A673 (cell line): ENCODE measurements at places on chromosomes 16 and 17. TPM values are rescaled to one million over a fixed set of nuclear protein-coding genes. Genes with fewer than 3 reads are reported as not detected.

DPEP3 gene
- total RNA-seq: not detected in 2 replicates

TVP23A gene
- not detected in 2 replicates for total RNA-seq

PLEKHH3 gene
- total RNA-seq: 11.9 and 16.8 TPM in 2 replicates

SPATA32 gene
- 0.22 TPM in 1 of 2 replicates, not detected in the other for total RNA-seq

ABCA9 gene
- total RNA-seq: 1.4 and 2.1 TPM in 2 replicates

TBC1D3C gene
- total RNA-seq: not detected in 2 replicates

B4GALNT2 gene
- total RNA-seq: not detected in 2 replicates

GPR139 gene
- total RNA-seq: not detected in 2 replicates
